ENCODE measurements at places on chromosomes 4 and X.

- DNase-seq = no peak
These were observed 67.4 kb downstream of the CNOT6L start for GRCh38 chr4:77751764-77752163.

DNA sequence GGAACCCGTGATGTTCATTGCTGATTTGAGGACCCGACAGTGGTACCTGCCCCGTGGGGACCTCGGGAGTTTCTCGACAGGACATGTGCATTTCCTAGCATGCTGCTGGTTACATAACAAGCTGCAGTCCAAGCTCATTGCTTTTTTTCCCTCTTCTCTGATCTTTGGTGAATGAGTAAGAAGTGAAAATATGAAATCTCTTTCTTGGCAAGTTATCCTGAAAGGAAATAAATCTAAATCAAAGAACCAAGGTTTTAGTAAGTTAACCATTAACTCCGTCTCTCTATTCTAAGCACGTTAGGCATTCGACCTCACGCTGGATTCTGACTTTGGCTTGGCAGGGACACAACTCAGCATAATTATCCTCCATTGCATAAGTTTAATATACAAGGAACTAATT is 86.6 kb downstream of the STK32B start:
- DNase-seq = no peak

- no peak for DNase-seq
These were observed 23.1 kb upstream of the CAMK2D start for GRCh38 chr4:113784497-113785250.

DNA sequence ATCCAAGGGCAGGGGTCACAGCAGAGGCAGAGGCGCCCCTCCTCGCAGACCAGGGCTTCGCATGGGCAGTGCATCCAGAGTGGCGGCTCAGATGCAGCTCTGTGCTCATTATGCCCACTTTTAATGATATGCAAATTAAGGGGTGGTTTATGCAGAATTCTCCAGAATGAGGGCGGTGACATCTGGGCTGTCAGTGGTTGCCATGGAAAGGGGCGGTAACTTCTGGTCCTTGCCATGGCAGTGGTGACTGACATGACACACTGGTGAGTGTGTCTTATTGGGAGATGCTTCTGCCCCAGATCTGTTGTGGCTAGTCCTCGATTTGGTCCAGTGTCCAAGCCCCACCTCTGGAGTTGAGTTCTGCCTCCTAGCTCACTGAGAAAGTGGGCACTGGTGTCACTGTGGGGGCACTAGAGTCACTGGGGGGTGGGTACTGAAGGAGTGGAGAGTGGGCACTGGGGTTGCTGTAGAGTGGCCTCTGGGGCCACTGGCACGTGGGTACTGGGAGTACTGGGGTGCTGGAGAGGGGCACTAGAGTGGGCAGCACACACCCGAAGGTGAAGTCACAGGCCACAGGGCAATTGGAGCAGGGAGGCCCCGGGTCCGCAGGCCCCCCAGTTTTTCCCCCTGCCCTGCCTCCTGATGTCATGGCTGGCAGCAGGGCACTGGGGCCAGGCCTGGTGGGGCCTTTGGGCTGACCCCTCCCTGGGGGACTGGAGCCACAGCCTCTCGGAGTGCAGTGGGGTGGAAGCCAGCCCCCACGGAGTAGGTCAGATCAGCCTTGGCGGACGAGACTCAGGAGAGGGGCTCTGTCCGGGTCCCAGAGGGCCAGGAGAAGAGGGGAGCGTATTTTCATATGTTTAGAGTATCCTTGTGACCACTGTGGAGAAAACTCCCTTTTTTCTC is 98.6 kb upstream of the NKX1-1 start:
- DNase-seq = no peak

- no peak for DNase-seq
These were observed 1.6 kb upstream of the LRAT start for GRCh38 chr4:154741922-154742850.

- no peak for DNase-seq
These were observed 97.4 kb downstream of the LCORL start for GRCh38 chr4:17924189-17924588.
